ENCODE measurements at places on chromosomes 11 and 22.

DNA sequence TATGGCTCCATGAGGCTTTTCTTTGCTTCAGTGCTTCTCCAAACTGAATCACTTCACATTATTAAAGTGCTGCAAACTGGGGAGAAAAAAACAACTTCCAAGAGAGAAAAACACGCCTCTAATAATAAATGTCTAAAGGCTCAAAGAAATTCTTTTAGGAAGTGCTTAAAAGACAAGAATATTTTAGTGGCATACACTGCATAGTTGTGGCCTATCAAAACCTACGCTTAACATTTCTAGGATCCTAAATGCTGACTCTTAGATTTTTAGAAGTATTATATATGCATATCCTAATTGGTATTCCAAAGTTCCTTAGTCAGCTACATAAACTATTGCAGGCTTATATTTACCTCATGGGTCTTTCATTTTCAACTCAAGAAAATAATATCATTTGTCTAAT lies 879.0 kb upstream of the CCDC90B start:
- no peak for DNase-seq

GRCh38 chr22:41216984-41217383 lies 11.9 kb downstream of the L3MBTL2 start:
- no peak for DNase-seq

- no peak for DNase-seq
Measured at GRCh38 chr11:45000918-45001317, 50.2 kb upstream of the TP53I11 start.

DNA sequence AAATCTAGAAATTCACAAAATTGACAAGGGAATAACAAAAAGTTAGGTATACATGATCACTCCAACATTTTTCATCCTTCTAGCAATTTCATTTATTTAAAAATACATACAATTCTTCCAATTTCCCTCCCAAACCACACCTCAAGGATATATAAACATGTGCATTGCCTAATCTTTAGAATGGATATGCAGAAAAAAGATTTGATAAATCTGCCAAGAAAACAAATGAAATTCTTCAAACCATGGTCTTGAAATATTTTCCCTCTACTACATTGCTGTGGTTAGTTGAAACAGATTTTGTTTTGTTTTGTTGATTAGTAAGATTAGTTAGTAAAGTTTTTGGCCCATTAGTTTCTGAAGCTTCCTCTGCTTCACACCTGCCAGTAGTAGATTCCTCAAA lies 703.3 kb upstream of the CCDC179 start:
- DNase-seq: no peak

- DNase-seq: no peak
Measured at GRCh38 chr22:24216541-24217209, 28.2 kb downstream of the GGT5 start.

DNA sequence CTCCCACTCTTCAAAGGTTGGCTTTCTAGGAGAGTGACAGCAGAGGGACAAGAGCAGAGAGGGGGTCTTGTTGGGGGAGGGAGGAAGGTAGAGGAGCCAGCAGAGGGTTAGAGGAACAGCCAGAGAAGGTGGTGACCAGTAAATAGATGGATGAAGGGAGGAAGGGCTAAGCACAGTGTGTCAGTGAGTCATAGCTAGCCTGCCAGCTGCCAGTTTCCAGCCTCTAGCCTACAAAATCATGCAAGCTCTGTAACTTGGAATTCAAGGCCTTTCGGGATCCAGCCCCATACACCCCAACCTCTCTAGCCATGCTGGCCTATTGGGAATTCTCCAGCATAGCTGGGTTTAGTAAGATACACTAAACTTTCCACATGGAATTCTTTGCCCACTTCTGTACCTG lies 147.4 kb upstream of the TEAD1 start:
- no peak for DNase-seq

DNA sequence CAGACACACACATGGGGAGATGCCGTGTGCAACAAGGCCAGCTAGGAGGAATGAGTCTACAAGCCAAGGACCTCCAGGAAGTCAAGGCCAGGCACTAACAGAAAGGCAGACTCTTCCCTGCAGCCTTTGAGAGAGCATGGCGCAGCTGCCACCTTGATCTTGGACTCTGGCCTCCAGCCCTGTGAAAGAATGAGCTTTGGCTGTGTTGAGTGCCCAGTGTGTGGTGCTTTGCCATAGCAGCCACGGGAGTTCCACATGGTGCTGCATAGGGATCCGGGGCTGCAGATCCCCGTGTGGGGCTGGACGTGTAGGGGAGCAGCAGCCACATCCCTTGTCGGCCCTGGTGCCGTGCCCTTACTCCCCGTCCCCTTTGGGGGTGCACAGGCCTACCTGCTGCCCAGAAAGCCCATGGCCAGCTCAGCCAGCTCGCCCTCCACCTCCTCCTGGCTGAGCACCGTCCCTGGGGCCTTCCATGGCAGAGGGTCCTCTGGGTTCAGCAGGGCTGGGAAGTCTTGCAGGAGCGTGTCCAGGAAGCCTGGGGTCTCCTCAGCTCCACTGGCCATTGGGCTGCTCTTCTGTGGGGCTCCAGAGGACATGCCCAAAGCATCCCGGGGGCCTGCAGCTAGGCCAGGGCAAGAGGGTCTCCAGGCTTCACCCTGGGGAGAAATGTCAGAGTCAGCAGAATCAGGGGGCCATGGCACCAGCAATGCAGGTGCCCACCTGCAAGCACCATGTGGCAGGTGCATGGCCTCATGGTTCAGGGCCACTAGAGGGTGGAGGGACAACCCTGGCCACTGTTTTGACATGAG lies 7.0 kb downstream of the PPM1F start:
- no peak for DNase-seq

DNA sequence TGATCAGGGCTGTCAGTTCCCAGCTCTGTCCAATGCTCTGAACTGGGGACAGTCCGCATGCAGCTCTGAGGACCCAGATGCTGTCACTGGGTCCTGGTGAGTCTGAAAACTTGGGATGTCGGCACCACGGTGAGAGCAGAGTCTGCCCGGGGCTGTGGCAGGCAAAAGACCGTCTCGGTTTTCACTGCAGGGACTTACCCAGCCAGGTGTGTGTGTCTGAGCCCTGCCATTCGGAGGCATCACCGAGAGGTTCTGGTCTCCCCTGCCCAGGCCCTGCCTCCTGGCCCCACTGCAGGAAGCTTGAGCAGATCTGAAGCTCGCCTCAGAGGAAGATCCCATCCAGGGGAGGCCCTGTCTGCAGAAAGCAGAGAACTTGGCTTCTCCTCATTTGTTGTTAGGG lies 5.2 kb downstream of the TP53AIP1 start:
- DNase-seq: no peak

GRCh38 chr22:22955866-22956535 lies 68.4 kb downstream of the IGLL5 start:
- peak; percentile 58 for DNase-seq

DNA sequence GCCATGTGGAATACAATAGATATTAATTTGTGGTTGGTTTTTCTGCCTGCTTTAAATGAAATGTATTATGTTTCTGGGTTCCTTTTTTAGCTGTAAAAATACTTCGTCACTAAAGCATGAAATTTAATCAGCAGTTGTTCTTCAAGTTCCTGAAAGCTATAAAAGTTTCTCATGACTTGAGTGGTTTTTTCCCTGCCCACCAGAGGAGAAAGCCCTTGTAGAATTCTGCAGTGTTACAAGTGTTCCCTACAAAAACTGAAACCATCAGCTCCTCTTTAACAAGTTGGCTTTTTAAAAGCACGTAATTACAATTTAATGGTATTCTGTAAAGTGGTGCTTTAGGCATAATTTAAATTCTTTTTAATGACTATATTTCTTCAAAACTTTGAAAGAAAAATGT lies 56.2 kb downstream of the PANX1 start:
- no peak for DNase-seq

DNA sequence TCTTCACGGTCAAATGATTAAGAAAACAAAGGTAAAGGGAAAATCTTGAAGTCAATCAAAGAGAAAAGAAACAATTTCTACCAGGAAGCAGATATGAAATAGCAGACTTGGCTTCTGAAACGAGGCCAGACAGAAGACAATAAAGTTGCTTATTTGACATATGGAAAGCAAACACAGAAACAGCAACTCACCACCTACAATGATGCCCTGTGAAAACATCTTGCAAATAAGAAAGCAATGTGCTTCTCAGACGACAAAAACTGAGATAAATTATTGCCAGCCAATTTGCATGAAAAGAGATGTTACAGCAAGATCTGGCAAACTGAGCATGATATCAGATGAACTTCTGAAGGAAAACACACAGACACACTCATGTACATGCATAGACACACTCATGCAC lies 45.9 kb upstream of the CTSC start:
- DNase-seq: no peak

- DNase-seq: no peak
Measured at GRCh38 chr22:19903031-19903430, 38.5 kb upstream of the COMT start.

DNA sequence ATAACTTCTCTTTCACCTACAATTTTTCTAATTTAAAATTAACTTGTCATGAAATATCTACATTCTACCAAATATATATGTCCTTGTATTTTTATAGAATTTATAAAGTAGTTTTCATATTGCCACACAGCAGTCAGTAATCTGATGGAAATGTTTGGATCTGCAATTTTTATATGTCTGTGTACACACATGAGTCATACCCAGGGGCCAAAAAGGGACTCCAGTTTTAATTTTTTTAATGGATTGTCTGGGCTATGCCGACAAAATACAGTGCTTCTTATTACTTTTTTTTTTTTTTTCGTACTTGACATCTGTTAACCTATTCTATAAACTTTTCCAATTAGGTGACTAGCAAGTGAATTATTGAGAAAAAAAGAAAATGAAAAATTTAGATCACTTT lies 6.3 kb downstream of the GUCY1A2 start:
- DNase-seq: no peak

- DNase-seq: no peak
Measured at GRCh38 chr11:65412271-65413076, 10.1 kb upstream of the NEAT1 start.

GRCh38 chr22:30423301-30423958 lies 2.1 kb upstream of the MTFP1 start:
- DNase-seq: peak; percentile 56

DNA sequence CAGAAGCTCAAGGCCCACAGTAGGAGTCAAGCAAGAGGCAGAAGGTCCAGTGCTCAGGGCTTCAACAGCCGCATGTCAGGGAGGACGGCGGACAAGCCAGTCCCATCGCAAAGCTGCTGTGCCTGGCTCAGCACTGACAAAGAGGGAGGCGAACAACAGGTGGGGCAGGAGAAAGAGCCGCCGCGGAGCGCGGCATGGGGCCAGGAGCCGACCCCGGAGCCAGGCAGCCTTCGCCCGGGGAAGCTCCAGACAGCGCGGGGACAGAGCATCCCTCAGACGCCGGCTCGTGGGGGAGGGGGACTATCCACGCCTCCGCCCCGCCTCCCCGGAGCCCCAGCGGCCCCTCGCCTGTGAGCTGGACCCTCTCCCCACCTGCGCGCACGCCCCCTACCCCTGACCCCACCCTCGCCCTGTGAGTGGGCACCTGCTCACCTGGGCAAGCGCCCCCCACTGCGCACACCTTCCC lies 369 bp downstream of the DHCR7 start:
- DNase-seq: peak; percentile 40

DNA sequence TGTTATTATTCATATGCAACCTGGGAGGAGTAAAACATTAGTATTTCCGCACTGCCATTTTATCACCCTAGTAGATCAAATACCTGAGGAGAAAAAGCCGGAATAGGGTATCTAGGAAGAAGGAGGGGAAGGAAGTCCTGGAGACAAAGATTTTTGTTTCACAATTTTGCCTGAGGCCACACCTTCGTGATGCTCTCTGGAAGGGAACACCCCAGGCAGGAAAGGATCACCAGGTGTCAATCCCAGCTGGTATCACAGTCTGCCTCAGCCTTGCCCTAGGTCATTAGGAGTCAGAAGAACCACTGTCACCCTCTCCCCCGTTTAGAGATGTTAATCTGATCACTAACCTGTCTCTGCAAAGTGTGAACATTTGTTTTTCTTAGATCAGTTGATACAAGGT lies 35.4 kb upstream of the IGSF9B start:
- DNase-seq: no peak

DNA sequence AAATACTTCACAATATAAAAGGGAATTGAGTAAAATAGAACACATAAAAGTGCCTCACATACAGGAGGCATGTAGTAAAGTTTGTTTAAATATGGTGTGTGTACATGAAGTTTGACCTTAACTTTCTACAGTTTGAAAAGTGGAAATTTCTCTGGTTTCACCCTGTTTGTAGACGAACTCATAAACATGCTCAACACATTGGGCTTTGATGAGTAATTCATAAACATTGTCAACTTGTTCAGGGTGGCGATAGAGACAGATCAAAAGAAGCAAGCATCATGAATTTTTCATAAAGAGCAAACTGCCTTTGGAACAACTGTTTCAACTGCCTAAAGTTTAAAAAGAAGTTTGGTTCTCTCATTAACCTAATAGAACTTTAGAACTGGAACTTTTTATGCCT lies 9.1 kb downstream of the SLN start:
- no peak for DNase-seq
